ENCODE measurements at places on chromosomes 2 and 18.

- DNase-seq, result no peak
These were observed 81.9 kb upstream of the ZNF397 start for GRCh38 chr18:35158728-35159450.

DNA sequence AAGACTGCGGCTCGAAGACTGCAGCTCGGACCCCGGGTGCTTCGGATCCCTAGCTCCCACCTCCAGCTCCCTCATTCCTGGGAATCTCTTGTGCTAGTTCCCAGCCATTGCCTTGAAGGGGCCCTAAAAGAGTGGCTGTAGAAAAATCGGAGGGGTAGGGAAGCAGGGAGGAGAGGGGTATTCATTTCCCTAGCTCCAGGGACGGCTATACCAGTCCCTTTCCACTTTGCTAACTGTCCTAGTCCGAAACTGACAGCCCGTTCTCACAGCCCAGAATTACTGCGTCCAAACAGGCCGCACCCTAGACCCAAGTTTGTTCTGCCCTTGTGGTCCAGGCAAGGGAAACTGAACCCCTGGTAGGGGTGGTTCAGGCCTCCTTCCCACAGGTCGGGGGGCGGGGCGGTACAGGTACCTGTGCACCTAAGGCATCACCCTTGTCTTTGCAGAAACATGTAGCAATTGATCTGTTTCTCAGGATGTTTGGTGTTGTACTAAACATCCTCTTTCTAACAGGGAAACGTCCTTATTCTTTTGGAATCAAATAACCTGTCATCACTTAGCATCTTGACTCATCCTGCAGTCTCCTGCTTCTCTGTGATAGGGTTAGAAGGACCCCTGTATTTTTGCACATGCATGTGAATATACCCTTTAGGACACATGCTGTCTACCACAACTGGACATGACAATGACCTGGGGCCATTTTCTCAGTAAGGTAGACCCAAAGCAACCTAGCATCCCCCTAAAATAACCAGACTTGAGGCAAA is 4.0 kb downstream of the EMX1 start:
- DNase-seq, result no peak

DNA sequence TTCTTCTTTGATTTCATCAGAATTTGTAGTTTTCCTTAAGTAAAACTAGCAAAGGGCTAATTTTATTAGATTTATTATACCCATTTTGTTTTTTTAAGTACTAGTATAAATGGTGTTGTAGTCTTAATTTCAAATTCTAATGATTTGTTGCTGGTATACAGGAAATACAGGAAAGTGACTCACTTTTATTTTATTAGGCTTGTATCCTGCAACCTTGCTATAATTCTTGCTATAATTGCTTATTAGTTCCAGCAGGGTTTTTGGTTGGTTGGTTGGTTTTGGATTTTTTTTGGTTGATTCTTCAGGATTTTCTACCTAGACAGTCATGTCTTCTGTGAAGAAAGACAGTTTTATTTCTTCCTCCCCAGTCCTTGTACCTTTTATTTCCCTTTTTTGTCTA is 110.6 kb upstream of the IL1R2 start:
- DNase-seq, result no peak

GRCh38 chr2:191846515-191847476 is at the start of gene CAVIN2:
Gene CAVIN2, minus strand, starts transcription at chr2:191847088. Its CDS starts 163 bp downstream, at chr2:191846925.
- DNase-seq, result no peak

DNA sequence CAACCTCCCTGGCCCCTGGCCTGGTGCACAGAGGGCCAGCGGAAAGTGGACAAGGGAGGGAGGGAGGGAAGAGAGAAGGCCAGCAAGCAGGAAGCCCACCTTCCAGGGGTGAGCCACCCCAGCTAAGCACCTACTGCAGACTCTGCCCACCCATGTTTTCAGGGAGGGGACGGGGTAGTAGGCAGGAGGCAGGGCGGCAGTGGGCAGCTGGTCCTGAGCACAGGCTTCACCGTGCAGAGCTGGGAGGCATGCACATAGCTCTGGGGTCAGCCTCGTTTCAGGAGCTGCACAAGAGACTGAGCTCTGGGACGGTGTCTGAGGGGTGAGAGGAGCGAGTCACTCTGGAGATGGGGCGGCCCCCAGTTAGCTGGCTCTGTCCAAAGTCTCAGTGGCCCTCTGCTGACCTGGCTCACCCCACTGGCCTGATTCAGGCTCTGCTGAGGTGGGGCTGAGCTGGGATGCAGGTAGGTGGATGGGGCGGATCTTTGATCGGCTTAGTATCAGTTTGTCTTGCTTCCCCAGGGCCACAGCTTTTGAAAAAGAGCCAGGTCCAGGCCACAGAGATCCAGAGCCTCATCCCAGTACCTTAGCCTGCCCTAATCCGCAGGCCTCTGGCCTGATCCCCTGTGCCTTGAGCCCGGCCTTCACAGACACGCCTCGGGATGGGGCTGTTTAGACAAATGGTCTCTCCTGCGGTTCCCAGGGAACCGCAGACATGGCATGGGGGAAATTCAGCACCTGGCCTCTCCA is 3.7 kb downstream of the NMUR1 start:
- DNase-seq, result no peak

DNA sequence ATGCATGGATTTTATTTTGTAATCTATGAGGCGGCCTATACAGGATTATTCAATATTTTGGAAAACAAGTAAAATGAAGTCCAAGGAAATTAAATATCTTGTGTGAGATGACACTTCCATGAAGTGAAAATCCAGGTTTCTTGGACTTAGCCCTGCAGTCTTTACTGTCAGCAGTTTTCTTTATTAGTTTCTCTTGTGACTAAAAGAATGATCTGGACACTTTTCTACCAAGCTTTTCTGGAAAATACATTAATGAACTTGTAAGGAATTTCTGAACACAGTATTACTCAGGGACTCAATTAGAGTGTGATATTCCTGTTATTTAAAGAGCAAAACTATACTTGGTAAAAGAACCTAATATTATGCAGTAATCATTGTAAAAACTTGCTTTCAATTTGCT is 610.4 kb upstream of the SLC8A1 start:
- DNase-seq, result no peak

DNA sequence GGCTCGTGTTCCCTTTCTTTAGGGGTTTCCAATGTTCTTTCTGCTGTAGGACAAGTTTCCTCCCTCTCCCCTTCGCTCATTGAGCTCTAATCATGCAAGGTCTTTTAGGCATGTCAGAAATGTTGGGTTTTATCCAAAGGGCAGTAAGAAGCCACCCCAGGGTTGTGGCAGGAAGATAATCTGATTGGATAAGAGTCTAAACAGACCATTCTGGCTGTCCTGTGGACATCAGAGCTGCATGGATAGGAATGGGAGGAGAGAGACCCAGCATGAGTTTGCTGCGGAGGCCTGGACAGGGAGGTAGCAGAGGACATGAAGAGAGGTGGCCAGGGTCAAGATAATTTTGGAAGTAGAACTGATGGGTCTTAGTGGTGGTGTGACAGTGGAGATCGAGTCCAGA is 88.2 kb downstream of the ACKR3 start:
- DNase-seq, result no peak

DNA sequence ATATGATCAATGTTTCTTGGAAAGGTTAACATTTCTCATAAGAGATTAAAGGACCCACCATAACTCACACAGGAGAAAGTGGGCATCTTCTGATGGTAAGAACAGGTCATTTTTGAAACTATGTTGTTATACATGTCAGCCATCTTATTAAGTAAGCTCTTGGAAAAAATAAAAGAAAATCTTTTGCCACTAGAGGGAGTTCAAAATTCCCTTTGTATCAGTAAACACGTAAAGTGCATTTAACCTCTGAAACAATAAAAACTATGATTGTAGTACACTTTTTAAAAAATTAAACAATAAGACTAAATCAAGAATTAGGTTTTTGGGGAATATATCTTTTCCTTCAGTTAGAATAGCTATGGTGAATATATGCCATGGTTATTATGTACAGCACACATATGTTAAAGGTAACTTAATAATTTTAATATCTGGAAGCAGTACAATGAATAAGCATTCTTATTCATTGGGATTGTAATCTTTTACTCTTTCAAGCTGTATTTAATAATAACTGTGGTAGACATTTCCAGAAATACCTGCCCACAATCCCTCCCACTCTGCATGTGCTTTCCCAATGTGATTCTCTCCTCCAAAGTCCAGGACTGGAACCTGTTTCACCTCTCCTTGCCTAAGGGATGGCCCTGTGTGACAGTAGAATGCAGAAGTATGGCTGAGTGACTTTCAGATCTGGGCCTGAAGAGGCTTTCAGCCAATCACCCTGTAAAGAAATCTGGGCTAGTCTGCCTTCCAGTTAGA is 64.2 kb downstream of the RBMS1 start:
- no peak for DNase-seq

All from activated CD4-positive, alpha-beta T cell treated with anti-CD3 and anti-CD28 coated beads, Interleukin-2, amount 50 U/mL, for 1 hour (primary cell).